ENCODE measurements at places on chromosomes 5 and 9.

DNA sequence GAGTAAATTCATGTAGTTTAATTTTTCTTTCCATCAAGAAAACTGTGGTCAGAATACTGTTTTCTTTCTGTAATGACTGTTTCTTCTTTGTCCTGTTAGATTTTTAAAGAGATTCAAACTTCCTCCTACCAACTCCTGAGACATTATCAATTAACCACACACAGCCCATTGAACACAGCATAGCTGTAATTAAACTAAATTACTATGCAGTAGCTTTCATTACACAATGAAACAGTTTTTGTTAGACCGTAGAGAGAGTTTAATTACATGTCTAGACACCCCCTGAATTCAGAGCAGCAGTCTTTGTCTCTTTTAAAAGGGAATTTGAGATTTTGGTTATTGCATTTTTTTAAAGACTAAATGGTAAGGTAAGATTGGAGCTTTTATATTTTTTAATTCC lies 77.5 kb downstream of the STARD4 start:
- DNase-seq: no peak

DNA sequence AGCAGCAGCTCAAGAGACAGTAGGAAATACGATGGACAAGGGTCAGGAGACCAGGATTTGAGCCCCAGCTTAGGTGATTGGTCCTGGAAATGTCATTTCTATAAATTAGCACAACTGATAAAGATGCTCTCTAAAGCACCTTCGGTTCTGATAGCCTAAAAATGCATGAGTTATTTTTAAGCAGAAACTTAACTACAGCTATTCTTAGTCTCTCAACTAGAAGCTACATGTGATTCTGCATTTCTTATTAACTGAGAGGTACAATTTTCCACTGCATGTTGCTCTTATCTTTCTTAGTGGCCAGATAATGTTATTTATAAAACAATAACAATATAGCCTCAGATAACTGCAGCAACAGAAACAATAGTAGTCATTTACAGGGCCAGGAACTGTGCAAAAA lies 136.4 kb downstream of the GRIA1 start:
- DNase-seq: no peak

DNA sequence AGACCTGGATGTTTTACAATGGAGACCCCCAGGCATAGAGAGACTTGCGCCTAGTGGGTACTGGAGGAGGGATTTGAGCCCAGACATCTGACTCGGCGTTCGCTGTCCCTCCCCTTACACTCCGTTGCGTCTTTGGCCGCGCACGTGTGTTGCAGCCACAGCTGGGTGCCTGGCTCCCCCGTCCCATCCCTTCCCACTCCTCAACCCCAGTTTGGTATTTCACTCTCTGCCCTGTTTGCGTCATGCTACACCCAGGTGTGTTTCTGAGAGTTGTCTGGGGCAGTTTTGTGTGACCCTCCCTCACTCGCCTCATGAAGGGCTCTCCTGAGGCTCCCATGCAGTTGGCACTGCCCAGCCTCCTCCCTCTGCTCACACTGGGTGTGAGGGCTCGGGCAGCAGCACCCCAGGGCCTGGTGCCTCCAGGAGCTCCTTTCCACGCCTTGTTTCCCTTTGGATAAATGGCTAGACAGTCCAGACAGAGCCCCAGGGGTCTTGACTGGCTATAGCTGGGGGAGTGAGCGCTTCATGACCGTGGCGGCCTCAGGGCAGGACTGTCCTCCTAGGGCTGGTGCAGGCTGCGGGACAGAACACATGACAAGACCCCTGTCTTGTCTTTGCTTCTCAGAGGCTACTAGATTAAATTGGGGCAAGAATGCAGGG lies 13.6 kb downstream of the TCF7 start:
- DNase-seq: peak; percentile 56

DNA sequence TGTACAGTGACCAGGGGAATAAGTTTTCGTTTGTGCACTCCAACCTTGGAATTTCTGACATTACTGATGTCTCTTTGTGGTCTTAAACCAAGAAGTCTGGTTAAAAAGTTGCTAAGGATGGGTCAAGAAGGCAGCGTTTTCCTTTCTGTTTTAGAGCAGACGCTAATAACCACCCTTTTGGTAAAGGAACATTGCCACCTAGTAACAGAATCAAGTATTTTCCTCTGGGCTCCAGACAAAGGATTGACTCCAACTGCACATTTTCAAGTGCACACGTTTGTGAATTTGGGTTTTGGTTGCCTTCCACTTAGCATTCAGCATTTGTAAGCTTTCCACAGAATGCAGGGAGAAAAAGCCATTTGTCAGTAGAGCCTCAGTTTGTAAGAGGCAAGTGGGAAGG lies 22.2 kb upstream of the CEP78 start:
- no peak for DNase-seq

GRCh38 chr5:141747152-141748141 lies 65.4 kb upstream of the ARAP3 start:
- no peak for DNase-seq

DNA sequence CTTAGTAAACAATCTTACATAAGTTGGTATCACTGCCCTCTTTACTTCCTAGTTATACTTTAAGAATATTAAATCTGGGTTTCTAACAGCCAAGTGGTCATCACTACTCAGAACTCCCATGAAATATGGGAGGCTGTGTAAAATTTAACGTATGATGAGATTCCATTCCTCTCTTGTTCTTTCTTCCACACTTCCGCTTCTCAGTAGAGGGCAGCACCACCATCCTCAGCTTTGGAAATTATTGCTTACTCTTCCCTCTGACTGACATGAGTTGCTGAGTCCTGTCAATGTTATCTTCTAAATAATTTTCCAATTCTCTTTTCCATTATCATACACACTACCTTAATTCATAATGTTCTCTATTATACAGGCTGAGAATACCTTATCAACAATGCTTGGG lies 194.0 kb downstream of the RFX3 start:
- DNase-seq: peak; percentile 10

DNA sequence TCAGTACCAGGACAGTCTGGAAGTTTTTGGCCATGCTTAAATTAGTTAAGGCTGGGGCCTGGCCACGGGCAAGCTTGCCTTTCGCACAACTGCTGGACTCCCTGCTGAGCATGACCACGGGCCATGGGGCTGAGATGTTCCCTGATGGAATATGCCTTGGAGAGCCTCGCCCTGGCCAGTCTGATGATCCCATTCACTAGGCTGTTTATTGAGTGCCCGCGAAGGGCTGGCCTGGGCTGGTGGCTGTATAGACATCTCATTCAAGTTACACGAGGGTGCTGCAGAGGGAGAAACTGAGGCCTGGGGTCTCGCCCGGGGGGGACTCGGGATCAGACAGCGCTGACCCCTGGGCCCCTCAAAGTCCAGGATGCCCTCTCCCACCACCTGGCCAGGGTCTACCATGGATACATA lies 7.8 kb upstream of the RXRA start:
- no peak for DNase-seq

GRCh38 chr5:22887566-22887965 lies 34.4 kb upstream of the CDH12 start:
- no peak for DNase-seq

DNA sequence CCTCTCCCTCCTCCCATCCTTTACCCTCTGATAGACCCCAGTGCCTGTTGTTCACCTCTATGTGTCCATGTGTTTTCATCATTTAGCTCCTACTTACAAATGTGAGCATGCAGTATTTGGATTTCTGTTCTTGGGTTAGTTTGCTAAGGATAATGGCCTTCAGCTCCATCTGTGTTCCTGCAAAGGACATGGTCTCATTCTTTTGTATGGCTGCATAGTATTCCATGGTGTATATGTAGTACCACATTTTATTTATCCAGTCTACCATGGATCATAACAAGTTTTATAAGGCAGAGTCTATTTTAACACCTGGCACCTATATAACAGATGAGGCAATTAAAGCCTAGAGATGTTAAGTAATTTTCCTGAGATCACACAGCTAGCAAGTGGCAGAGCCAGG lies 7.4 kb downstream of the YTHDC2 start:
- no peak for DNase-seq

- DNase-seq: no peak
Observed at GRCh38 chr9:76405868-76406267, 11.6 kb upstream of the RFK start.

DNA sequence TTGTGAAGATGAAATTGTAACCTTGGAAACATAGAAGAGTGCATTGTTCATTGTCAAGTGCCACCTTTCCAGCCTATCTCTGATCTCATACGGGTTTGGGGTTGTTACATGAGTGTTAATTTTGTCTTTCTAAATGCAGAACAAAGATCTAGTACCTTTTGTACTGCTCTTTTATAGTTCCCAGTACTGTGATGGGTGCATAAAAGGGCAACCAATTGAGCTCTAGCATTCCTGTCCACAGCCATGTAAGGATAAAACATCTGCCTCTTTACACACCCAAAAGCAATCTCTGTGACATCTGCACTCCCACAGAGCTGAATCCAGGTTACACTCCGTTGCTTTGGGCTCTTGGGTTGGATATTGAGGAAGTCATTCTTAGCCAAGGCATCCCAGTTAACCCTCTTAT lies 255.2 kb downstream of the SGCD start:
- no peak for DNase-seq

DNA sequence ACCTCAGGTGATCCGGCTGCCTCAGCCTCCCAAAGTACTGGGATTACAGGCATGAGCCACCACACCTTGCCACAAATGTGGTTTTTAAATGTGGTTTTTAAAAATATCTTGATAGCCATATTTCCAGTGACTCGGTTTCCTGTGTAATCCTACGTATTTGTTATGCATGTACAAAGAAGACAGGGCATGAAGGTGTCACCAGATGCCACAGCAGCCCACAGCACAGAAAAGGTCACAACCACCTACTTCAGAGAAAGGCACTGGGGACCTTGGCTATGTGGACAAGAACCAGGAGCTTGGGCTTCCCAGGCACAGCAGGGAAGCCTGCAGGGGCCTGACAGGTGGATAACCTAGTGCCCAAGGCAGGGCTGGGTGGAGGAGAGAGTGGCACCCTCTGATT lies 38.0 kb downstream of the C9orf50 start:
- peak; percentile 51 for DNase-seq

DNA sequence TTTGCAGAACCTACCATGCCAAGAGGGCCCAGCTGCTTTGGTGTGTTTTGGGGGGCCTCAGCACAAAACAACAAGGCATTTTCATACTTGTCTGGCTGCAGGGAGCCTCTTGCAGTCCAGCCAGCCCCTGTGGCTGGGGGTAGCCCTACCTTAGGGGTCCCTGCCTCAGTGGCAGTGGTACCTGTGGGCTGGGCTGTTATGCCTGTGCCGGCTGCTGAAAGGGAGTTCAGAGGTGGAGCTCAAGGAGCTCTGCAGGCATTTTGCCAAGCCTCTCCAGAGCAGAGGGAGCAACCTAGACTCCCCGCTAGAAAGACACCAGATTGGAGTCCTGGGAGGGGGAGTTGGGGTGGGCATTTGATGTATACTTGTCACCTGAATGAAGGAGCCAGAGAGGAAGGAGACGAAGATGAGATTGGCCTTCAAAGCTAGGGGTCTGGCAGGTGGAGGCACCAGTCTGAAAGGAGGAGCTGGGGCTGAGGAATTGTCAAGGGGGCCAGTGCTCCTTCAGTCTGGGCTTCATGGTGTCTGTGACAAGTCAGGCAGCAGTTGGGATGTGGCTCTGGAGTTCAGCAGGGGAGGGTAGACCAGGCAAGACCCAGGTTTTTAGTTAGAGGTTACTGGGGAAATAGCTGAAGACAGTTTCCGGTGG lies 1.5 kb downstream of the SHROOM1 start:
- DNase-seq: no peak

DNA sequence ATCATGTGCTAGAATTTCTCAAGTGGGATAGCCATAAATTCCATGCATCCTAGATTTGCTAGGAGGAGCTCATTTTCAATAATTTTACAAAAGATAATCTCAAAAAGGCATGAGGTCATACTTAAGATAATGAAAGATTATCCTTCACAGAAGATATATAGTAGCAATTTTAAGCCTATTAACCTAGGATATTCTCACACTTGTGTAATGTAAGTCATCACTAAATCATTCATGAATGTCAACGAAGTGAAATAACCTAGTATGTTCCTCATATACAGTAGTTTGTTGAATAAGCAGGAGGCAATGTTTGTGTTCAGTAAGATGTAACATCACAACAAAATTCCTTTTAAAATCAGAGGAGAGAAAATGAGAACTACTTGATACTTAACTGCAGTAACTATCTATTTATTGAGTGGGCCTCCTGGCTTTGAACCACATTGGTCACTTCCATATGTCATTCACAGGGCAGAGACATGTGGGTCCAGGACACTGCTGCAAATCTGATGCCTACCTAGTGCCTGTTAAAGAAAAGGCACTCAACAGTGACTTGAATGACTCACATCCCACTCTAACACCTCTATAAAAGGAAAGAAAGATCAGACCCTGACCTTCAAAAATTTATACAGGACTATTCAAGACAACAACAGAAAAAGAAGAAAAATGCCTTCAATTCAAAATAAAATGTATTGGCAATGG lies 8.2 kb downstream of the LIFR start:
- no peak for DNase-seq

DNA sequence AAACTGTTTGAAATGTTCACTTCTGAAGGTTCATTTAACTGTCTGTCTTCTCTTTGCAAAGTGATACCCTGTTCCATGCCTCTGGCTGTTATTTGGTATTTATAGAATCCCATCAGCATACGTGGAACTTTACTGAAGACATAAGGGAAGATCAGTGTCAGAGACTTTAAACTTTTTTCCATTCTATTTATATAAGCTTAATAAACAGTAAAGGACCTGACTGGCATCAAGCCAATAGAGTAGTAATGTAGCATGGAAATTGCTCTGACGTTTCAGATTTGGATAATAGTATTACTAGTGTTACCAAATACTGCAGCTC lies 94.9 kb upstream of the MINAR2 start:
- no peak for DNase-seq

- no peak for DNase-seq
Observed at GRCh38 chr5:117680426-117680825, 1105.8 kb upstream of the SEMA6A start.

GRCh38 chr5:61612431-61612830 lies 280.4 kb downstream of the ZSWIM6 start:
- no peak for DNase-seq

GRCh38 chr9:114852050-114852594 lies 46.3 kb upstream of the TNFSF15 start:
- DNase-seq: no peak

- DNase-seq: no peak
Observed at GRCh38 chr9:78218890-78219289, 17.0 kb upstream of the CEP78 start.

DNA sequence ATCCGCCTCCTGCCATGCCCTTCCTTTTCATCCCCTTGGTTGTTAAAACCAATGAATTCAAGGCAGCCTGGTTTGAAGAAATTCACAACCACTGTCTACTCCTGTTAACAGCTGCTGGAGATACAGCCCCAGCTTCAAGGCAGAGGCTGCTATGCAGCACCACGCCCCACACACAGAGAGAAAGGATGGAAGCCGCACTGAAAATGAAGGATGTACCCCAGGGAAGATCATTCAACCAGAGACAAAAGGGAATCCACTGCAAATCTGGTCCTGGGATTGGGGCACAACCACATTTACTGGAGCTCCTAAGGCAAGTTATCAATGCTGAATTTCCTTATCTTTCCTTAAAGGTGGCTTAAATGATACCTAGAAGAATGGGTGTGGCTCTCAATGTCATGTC lies 58.7 kb downstream of the DPYSL3 start:
- DNase-seq: no peak

GRCh38 chr5:145360936-145361335 lies 474.2 kb downstream of the PRELID2 start:
- DNase-seq: no peak

- DNase-seq: no peak
Observed at GRCh38 chr9:12060811-12061210, 632.4 kb upstream of the TYRP1 start.

GRCh38 chr5:39206630-39207321 lies 12.6 kb downstream of the FYB1 start:
- DNase-seq: no peak

GRCh38 chr5:111834926-111835599 lies 78.1 kb upstream of the NREP start:
- no peak for DNase-seq

All from stimulated activated naive CD8-positive, alpha-beta T cell treated with anti-CD3 and anti-CD28 coated beads, Interleukin-15, Interleukin-2, amounts not matched to agents 100 U/mL and 50 U/mL, for 24 hours (primary cell).